AG04450 (cell line): ENCODE measurements at places on chromosomes 7 and 10. TPM values are rescaled to one million over a fixed set of nuclear protein-coding genes. Genes with fewer than 3 reads are reported as not detected.

Gene BET1
- polyA plus RNA-seq = 37.3 and 53.9 TPM in 2 replicates

Gene UPP1
- polyA plus RNA-seq = 7.9 and 8.3 TPM in 2 replicates

Gene PANK1
- polyA plus RNA-seq = 6.9 and 9.2 TPM in 2 replicates

Gene SUN3
- polyA plus RNA-seq = not detected in 2 replicates

Gene AVPI1
- 26.5 and 36.9 TPM in 2 replicates for polyA plus RNA-seq

Gene PRPS1L1
- not detected in 2 replicates for polyA plus RNA-seq

Gene FXYD4
- not detected in 2 replicates for polyA plus RNA-seq

Gene GRID2IP
- 0.02 TPM in 1 of 2 replicates, not detected in the other for polyA plus RNA-seq

Gene SLIT1
- polyA plus RNA-seq = 0.01 and 0.02 TPM in 2 replicates

Gene DPY19L1
- 28.0 and 40.5 TPM in 2 replicates for polyA plus RNA-seq

Gene NKX1-2
- not detected in 2 replicates for polyA plus RNA-seq

Gene AKR1C2
- polyA plus RNA-seq = 8.2 and 16.3 TPM in 2 replicates

Gene NODAL
- polyA plus RNA-seq = not detected in 2 replicates
